Right hindlimb (tissue), 1 donor: ENCODE measurements at places on chromosomes 6 and 20.

GRCh38 chr20:52539891-52540290 is 348.3 kb upstream of the ZFP64 start:
- no peak for DNase-seq

- no peak for DNase-seq
Measured at GRCh38 chr6:51842061-51842803, 245.2 kb downstream of the PKHD1 start.

DNA sequence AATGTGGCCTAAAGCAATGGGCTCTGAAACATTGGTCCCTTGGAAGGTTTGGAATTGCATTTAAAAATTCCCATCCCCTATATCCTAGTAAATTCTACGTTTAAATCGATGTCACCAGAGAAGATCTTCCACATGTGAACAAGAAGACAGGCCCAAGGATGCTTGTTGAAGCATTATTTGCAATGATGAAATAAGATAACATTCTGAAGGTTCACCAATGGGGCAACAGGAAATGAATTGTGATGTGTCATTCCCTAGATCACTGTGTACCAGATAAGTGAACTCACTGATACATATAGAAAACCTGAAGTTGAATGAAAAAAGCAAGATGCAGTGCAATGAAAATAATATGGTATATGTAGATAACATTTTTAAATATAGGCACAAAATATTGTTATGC is 464.3 kb upstream of the BTBD3 start:
- no peak for DNase-seq

- no peak for DNase-seq
Measured at GRCh38 chr6:40383348-40384115, 203.6 kb downstream of the LRFN2 start.

GRCh38 chr6:32852844-32853540 is 512 bp downstream of the TAP1 start:
- DNase-seq: peak; percentile 37

DNA sequence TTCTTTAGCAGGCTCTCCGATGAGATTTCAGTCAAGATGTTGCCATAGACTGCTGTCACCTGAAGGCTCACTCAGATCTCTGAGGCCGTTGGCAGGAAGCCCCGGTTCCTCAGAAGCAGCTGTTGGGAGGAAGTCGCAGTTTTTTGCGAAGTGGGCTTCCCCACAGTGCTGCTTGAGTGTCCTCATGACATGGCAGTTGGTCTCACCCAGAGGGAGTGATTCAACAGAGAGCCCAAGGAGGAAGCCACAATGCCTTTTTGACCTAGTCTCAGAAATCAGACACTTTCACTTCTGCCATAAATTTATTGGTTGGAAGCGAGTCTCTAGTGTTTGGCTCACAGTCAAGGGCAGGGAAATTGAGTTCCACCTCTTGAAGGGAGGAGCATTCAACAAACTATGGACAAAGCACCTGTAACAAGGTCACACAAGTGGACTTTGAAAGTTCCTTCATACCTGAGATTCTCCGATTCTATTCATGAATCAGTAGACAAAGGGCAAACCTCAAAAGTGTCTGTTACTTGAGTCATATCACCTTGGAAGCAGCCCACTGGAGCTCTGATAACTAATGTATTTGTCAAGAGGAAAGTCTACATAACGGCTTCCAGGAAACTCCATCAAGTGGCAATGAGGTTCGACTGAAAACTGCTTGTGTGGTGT is 208.3 kb downstream of the TASP1 start:
- no peak for DNase-seq

DNA sequence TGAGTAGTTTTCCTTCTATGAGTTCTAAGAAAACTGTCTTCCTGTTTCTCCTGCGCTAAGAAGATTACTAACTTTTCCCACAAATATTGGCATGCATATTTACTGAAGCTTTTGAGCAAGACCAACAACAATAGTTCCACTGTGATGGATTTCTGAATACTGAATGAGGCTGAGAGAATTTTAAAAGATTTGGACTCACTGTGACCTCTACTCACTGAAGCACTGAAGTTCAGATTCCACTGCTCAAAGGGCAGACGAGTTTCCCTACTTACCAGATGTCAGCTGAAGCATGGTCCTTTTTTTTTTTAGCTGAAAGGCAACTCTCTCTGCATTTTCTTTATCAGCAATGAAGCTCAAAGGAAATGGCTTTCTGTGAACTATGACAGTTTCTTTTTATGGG is 718.5 kb downstream of the RFPL4B start:
- DNase-seq: no peak

DNA sequence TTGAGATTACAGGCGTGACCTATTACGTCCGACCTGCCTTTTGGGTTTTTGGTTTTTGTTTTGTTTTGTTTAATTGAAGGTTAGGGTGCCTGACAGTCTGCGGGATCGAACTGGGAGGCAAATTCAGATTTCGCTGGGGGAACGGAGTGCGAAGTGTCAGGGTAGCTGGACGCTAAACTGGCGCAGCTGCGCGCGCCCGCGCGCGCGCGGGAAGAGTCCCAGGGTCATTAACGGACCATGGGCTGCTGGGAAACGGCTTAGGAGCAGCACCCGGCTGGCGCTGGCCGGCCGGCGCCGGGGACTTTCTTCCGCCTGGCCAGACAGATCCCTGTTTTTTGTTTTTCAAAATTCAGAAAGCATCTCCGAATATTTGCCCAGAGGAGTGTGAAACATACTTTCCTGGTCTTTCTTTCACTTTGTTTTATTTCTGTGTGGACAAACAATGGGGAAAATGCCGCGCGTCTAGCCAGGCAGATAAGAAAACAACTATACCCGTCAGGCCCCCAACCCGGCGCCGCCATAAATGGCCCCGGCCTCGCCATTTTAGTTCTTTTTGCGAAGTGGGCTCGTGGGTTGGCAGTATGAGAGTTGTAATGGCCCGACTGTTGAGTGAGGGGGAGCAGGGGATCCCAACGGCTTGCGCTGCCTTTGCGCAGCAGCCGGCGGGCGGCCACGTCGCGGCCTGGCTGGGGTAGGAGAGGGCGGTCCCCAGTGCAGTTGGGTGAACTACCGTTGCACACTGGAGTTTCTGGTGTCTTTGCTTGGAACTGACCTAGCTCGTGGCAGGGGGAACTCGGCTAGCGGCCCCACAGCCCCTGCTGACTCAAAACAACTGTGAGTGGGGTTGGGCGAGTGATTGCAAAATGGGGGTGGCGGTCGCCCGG is 7.1 kb downstream of the HSPA1B start:
- DNase-seq: peak; percentile 94

DNA sequence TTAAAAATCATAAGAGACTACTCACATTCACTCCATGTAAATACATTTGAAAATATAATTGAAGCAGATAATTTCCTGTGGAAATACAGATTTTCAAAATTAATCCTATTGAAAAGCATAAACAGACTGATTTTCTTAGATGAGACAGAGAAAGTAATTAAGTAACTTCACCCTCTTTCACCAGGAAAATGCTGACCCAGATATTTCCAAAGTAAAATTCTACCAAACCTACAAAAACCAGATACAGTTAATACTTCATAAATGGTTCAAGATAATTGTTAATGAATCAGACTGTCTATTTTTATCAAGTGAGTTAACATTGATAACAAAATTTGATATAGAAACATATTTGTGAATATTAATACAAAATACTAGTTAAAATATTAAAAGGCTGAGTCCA is 233.5 kb upstream of the KHDRBS2 start:
- no peak for DNase-seq

- DNase-seq: peak; percentile 66
Measured at GRCh38 chr6:2853769-2854395, 12.2 kb upstream of the SERPINB1 start.

- no peak for DNase-seq
Measured at GRCh38 chr6:100381111-100381510, 83.6 kb downstream of the SIM1 start.

DNA sequence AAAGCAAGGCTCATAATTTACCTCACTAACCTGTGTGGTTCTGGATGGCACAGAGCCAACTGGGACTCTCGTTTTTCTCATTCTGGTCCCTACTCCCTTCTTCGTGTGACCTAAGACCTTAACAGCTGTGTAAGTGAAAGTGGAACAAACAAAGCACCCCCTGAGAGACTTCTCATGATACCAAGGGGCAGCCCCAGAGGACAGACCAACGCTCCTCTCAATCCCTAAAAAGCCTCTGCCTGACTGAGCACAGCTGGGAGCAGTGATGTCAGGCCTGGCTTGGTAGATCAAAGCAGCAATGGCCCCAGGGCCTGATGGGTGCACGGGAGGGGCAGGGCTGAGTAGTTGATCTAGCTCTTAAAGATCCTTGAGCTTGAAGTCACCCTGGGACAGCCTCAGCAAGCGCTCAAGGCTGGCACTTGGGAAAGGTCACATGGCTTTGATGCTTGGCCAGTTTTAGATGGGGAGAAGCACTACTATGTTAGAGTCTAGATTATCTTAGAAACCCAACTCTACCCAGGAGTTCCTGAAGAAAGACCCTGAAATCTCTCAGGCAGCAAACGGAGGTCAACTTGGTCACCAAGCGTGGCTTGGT is 16.2 kb upstream of the TGM2 start:
- DNase-seq: no peak

DNA sequence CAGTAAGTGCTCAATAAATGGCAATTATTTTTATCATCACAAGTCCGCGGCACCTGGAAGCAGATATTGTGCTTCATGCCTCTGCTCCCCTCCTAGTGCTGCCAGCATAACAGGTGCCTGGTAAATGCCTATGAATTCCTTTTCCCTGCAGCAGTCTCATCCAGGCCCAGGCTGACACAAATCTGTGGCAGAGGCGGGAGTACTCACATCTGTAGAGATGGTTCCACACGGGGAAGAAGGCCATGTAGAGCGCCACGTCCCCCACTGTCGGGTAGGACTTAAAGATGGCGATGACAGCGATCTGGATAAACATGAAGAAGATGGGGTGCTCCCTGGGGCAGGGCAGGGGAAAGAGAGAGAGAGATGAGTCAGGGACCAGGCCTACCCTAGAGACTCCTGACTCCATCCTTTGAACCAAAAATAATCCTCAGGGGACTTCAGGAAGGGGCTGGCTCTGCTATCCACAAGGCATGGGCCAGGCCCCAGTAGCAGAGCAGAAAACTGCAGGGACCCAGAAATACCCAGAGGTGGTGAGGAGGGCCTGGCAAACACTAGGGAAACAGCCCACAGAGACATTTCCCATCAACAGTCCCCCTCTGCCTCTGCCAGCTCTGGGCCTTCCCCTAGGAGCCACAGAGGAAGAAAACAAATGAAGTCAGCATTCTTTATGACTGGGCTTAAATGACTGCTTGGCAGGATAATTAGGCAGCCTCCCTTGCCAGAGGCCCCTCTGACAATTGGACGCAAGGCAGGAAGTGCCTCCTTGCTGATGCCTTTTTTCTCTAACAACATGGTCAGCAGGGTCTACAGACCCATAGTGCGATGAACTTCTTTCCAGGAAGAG is 23.0 kb downstream of the MAP1LC3A start:
- no peak for DNase-seq

DNA sequence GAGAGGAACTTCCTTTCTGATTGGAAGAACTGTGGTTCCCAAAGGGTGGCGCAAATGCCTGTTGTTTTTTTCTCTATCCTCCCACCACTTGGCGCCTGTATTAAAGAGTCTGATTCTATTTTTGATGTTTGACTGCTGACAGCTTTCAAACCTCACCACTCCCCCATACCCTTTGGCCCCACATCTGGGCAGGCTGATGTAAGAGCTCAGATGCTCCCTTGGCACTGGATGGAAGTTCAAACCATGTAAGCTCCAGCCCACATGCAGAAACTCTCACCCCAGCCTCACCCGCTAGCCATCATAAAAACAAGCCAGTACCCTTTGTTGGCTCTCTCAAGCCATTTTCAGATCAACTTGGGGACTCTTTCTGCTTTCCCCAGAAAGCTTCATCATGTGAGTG is 20.0 kb upstream of the TMEM14A start:
- no peak for DNase-seq

DNA sequence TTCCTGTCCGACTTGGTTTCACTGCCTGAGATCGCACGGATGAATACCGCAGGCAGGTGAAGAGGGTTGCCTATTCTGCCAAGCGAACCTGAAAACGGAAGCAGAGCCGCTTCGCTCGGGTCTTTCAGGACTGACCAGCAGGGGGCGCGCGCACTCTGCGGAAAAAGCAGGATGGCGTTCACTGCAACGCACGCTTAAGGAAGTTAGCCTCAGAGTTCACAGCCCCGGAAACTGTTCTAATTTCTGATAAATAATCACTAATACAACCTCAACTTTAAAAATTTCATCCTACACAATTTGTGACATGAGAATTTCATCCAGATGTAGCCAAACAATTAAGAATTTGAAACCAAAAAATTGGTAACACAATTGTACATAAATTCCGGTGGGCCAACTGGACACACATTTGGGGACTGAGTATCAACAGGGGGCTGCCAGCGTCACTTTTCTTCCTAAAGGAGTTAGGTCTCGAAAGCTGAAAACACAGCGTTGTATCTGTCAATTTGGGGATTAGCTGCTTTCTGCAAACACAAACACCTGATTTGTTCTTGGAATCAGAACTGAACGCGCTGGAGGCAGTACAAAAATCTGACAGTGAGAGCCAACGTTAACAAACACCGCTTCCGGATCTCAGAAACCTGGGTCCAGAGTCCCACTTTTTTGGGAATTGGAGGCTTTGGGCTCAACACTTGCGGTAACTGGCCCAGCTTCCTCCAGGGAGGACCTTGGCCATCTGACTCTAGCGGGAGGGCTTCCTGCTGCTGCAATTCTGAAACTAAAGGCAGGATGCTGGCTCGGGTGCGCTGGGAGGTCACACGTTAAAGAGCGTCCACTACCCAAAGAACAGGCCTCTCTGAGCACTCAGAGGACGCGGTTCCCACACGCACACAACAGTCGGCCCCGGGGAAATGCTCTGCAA is 8.8 kb downstream of the PXDC1 start:
- peak; percentile 87 for DNase-seq

DNA sequence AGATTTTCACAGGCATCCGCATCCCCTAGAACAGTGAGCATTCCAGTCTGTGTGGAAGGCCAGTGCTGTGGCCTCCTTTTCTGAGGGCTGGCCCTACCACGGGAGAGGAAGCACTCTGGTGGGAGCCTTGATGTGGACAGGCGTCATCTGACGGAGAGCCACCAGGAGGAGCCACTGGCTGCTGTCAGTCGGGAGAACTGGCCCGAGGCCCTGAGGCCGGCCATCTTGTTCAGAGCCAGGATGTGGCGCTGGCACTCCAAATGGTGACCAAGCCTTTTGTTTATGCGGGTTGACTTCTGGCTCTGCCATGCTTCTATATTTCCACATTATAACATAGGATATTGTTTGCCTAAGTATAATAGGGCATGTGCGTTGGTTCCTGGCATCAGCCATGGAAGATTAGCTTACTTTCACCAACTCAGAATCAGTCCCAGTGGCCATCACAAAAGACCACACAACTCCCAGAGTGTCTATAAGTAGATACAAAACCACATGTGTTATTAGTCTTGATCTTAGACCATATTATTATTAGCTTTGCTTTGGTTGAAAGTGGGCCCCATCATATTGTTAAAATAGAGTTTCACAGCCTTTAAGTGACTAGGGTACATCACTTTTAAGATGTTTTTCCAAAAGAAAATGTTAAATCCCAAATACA is 273.9 kb upstream of the TAB2 start:
- DNase-seq: peak; percentile 75

- DNase-seq: peak; percentile 36
Measured at GRCh38 chr6:29702519-29703103, 20.6 kb upstream of the HLA-F start.

DNA sequence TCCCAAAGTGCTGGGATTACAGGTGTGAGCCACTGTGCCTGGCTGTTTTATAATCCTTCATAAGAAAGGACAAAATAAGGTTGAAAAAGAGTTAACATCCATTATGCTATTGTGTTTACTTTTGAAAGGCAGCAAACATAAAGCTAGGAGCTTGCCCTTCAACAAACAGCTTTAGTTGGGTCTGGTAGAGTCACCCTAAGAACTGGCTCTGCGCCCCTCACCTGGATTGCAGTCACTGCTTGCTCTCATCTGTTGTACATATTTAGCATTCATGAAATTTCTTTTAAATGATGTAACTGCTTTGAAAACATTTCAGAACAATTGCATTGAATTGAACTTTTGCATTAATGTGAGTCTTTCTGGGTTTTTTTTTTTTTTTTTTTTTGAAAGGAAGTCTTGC is 38.9 kb downstream of the JARID2 start:
- no peak for DNase-seq
